Mesangial cell (primary cell): ENCODE measurements at places on chromosomes 12 and 14. TPM values are rescaled to one million over a fixed set of nuclear protein-coding genes. Genes with fewer than 3 reads are reported as not detected.

The RPS29 gene
- total RNA-seq, result 5,474 and 6,629 TPM in 2 replicates

The KRT72 gene
- total RNA-seq, result not detected in 2 replicates

The TAMALIN gene
- total RNA-seq, result 0.98 and 5.1 TPM in 2 replicates

The TSPAN19 gene
- 0.13 TPM in 1 of 2 replicates, not detected in the other for total RNA-seq

The TPPP2 gene
- total RNA-seq, result not detected in 2 replicates

The TTC6 gene
- total RNA-seq, result under 0.01 and 0.16 TPM in 2 replicates

The TCL1B gene
- not detected in 2 replicates for total RNA-seq

The GPR84 gene
- not detected in 2 replicates for total RNA-seq

The KRT79 gene
- total RNA-seq, result 0.16 TPM in 1 of 2 replicates, not detected in the other

The PTHLH gene
- 1.5 and 2.6 TPM in 2 replicates for total RNA-seq

The POLE2 gene
- 3.9 and 25.6 TPM in 2 replicates for total RNA-seq
